NCI-H187 treated with DMSO at 0.1 percent for 48 hours (cell line): ENCODE measurements at places on chromosomes 1 and 21.

DNA sequence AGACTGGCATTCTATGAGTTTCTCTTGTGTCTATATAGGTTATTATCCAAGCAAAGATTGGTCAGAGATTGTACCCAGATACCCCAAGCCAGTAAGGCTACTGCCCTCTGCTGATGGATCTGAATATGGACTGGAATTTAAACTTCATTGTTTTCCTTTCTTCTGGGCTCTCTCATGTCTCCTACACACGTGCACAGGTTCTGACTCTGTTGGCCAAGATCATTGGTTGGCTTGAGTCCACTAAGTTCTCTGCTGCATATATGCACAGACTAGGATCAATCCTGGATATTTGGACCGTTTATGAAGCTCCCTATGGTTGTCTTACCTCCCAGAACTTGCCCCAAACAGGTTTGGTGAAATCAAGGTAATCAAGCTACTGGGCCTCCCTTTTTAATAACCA lies 69.7 kb downstream of the CC2D1B start:
- DNase-seq: peak; percentile 27

DNA sequence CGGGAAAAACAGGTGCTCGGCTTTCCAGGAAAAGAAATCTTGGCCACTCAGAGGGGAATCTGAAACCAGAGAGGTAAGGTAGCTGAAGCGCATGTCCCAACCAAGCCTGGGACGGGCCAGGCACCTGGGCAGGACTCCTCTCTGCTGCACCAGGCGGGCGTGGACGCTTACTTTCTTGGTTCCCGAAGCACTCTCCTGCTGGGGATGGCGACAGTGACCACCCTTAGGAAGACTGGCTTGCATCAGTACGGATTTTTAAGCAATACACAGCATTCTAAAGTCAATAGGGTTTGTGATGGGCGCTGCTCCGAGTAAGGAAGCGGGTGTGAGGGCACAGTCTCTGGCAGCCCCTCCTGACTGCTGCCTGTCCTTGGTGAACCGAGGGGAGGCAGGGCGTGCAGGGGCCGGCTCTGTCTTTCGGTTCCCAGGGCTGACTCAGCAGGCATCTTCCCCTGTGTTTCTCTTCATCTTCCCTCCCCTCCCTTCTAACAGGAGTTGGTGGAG lies 74.9 kb upstream of the ANGPTL1 start:
- no peak for DNase-seq

- no peak for DNase-seq
Measured at GRCh38 chr1:7390604-7391000, 380.5 kb upstream of the VAMP3 start.

DNA sequence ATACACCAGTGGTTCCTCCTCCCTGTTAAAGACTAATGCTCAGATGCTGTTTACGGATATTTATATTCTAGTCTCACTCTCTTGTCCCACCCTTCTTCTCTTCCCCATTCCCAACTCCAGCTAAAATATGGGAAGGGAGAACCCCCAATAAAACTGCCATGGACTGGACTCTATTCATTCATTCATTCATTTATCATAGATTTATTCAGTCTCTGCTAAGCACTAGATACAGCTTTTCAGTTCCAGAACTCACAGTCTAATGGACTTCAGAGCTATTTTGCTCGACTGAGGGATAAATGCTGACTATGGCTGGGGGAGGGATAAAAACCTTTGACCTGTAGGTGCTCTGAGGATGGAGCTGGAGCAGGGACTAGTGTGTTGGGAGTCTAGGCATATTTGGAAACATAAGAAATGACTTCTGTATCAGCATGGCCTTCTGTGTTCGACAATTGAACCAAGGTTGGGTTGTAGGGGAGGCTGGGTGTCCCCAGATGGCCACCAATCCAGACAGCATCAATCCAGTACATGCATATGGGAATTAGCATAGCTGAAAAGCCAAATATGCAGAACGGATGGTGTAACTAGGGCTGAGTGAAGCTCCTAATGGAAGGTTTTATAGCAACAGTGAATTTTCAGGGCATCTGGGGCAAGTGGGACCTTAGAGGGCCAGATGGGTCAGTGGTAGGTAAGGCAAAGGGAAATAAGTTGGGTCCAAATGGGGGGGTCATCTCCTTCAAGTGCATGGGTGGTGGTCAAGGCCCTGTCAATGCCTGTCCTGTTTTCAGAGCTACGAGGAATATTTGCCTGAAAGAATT lies 4.1 kb downstream of the APOA2 start:
- no peak for DNase-seq

GRCh38 chr1:201399352-201400126 lies 415 bp upstream of the LAD1 start:
- no peak for DNase-seq

GRCh38 chr1:66938613-66939012 lies 13.8 kb downstream of the MIER1 start:
- DNase-seq: no peak

DNA sequence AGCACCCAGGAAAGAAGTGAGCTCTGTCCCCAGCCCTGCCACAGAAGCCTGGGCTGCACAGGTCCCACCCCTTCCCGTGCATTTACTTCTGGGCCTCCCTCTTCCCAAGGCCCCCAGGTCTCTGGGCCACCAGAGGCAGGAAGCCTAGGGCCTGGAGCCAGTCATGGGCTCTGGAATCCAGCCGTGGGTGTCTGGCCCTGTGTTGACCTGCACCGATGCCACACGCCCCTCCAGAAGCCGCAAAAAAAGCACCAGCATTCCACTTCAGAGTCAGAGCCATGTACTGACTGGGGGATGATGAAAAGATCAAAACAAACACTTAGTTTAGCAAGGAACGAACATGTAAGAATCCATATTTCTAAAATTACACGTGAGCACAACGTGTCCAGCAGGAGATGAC lies 141.7 kb downstream of the NPHP4 start:
- no peak for DNase-seq

GRCh38 chr1:32012709-32013385 lies 821 bp upstream of the KHDRBS1 start:
- no peak for DNase-seq

DNA sequence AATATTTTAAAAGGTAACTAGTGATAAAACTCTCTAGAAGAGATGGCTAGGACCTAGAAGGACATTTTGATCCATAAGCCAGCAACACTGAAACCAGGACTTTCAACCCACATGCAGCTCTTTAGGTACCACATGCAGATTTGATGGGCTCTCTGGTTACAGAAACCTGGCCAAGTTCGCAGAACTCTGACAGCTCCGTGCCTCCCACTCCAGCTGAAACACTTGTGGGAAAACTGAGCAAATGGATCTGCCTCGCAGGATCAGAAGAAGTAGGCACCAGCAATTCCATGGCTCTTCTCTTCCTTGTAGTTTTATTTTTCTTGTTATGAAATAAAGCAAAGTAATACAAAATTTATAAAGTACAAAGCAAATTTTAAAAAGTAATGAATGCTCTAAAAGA lies 58.5 kb downstream of the ST6GALNAC5 start:
- DNase-seq: no peak
